ENCODE measurements at places on chromosomes 6 and 20.

DNA sequence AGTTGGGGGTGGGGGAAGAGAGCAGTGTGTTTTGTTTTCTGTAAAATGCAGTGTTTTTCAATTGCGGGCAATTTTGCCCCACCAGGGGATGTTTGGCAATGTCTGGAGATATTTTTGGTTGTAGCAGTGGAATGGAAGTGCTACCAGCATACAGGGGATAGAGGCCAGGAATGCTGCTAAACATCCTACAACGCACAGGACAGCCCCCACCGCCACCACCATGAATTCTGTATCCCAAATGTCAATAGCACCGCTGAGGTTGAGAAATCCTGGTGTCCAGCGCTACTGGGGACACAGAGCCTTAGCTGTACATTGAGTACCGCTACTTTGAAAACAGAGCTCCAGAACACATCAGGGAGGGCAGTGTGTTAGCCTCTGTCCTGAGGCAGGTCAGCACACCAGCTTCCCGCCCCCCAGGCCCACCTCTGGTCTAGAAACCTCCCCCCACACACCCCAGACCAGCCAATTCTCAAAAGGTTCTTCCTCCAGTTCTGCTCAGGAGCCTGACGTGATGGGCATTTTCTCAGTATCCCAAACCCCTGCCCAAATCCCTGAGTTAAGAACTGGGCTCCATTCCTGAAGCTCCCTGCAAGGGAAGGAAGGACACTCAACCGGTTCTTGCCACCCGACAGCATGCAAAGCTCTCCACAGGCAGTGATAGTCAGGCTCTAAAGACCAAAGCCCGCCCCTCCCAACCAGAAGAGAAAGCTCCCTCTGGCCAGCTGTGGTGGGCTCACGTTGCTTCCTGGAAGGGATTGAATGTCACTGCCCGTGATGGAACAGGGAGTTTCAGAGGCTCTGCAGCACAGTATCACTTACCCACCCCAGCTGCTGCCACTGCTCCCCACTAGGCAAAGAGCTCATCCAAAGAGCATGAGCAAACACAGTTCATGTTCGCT, 321.5 kb upstream of the JARID2 start:
- no peak for DNase-seq

DNA sequence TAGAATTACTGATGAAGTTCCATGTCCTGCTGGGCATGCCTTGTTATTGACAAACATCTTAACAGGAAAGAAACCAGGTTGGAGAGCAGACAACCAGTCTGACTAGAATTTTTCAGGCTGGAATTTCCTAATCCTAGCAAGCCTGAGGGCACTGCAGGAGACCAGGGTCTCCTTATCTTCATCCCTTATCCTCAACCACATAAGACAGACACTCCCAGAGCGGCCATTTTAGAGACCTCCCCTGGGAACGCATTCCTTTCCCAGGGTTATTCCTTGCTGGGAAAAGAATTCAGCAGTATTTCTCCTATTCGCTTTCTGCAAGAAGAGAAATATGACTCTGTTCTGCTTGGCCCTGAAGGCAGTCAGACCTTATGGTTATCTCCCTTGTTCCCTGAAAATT, 803.7 kb downstream of the GRIK2 start:
- DNase-seq, result no peak

DNA sequence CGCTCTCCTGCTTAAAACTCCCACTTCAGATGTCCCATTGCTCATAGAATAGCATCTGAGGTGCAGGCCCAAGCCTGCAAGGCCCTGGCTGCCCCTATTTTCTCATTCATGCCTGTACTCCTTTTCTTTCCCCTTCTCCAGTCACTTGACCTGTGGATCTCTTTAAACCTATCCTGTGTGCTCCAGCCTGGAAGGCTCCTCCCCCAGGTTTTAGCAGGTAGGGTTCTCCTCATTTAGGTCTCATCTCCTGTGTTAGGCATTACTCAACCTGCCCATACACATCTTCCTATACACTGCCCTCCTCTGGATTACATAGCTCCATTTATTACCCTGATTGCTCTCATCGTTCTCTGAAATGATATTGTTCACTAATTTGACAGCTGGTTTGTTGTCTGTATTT, 185.3 kb downstream of the BACH2 start:
- no peak for DNase-seq

DNA sequence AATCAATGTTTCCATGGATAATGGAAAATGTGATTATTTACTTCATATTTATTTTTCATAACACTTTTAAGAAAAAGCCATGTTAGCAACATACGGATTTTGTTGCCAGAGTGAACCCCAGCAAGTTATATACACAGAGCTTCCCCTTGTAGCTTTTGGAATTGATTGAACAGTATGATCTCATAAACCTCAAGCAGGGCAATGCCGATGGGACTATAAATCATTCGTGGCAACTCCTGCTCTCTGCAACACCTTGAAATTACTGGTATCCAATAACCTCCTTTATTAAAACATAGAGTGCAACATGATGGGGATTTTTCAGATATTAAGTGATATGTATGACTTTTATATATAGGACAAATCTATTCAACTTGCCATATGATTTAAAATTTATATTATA, 428.5 kb downstream of the KHDRBS2 start:
- no peak for DNase-seq

DNA sequence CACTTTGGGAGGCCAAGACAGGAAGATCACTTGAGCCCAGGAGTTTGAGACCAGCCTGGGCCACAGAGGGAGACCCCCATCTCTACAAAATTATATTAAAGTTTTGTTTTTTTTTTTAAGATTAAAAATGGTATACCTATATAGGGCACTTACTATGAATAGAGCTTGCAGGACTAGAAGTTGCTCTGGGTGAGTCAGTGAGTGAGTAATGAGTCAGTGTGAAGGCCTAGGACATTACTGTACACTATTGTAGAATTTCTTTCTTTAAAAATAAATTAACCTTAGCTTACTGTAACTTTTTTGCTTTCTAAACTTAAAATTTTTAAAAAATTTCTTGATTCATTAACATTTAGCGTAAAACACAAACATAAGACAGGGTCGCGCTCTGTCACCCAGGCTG, 29.7 kb downstream of the STK35 start:
- DNase-seq, result no peak

DNA sequence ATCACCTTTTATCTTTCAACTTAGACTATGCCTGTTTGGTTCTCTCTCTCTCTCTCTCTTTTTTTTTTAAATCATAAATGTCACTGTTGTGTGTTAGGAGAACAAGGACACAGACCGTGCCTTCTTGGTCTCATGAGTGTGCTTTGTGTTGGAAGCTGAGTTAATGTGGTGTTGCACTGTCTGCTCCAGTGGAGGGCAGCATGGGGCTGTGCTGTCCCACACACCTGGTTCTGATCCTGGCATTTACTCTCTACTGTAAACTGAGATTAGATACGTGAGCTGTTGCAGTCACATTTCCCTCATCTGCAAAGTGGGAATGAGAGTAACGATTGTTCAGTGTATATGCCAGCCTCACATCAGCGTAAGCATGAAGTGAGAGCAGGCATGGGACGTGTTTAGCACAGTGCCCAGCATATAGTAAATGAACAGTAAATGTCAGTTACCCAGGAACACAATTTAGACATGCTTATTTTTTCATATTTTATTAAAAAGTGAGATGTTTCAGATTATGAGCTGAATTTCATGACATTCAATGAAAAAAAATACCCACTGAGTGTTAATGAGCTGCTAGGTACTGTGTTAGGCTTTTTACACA, 161.1 kb downstream of the FARS2 start:
- DNase-seq, result no peak

DNA sequence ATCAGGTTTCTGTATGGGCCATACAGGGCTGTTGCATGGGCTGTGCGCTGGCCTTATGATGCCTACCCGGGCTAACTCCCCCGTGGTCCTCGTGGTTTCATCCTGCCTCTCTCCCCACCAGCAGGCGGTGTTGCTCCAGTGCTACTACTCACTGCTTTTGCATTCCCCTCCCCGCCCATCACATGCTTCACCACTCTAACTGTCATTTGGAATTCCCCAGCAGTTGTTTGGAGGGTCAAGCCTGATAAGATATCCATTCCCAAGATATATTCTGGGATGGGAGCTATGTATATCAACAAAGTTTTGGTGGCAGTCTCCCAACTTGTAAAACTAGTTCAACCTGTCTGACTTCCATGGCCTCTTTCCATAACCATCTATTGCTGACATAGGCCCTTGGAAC, 233.2 kb upstream of the SOX4 start:
- DNase-seq, result no peak

DNA sequence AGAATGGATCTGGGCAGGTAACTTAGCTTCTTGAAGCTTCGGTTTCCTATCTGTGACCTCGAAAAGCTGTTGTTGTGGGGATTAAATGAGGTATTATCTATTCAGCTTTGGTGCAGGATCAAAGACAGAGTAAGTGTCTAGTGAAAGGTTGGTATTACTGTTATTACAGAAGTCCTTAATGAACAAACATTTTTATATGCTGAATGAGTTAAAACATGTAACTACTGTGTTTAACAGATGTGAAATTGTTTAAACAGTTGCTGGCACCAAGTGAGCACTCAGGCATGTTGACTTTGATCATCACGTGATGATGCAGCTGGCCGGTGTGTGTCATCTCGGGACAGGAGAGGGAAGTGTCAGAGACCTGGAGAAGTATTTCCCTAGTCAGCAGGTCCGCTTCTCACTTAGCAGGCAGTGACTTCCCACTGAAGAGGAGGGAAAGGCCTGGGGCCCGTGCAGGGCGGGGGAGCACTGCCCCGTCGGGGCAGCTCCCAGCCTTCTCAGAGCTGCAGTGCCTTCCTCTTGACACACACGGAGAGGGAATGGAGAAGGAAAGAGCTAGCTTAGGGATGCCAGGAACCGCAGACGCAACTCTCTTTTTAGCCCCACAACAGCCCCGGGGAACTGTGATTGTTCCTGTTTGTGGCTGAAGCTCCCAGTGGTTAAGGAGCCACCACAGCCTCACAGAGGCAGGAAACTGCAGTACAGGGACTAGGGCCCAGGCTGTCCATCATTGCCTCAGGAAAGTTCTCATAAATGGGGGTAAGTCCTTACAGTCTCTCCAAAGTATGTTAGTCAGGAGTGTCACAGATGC, 18.0 kb downstream of the TUBB2A start:
- no peak for DNase-seq

- DNase-seq, result no peak
Measured at GRCh38 chr6:76221525-76221924, 149.1 kb upstream of the IMPG1 start.

GRCh38 chr6:39617026-39617425, 108.2 kb downstream of the KIF6 start:
- DNase-seq, result no peak

- no peak for DNase-seq
Measured at GRCh38 chr20:37356387-37356786, 10.4 kb downstream of the SRC start.

DNA sequence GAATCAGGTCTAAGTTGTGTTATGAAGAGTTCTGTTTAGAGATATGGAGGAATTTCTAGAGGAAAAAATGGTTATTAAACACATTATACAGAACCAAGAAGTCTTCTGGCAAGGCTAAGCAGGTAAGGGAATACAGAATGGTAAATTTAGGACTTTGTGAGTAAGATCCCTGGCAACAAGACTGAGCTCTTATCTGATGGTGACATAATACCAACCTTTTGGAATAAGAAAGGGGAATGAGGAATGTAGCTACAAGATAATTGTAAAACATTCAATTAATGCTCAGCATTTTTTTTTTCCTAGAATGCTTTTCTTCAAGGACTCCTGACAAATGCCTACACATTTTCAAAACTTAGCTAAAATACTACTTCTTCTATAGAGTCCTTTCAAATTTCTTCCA, 51.8 kb downstream of the CYB5R4 start:
- DNase-seq, result no peak

GRCh38 chr6:39053016-39053624, 4.5 kb downstream of the GLP1R start:
- DNase-seq, result no peak

DNA sequence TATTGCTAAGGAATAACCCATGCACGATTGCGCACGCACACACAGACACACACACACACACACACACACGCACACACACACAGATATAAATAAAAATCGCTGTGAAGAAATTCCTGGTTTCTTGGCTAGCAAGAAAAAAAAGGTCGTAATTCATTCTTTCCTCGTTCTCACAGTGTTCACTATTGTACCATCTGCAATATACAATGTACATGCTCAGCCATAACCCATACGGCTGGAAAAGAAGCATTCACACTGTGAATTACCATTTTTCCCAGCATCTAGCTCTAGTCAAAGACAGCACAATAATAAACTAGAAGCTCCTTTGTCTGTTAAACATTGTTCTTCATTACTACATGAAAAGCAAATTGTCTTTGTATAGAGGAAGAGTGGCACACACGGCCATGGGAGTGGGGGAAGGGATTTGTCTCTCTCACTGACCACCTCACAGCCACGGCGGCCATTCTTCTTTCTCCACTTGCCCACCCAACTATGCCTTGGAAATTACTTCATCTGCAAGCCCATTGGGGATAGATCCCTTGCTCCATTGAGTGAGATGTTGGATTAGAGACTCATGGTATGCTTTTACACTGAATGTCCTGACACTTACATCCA, 115.3 kb upstream of the ID4 start:
- DNase-seq, result no peak

GRCh38 chr6:52544602-52545405, 32.1 kb downstream of the TRAM2 start:
- no peak for DNase-seq

DNA sequence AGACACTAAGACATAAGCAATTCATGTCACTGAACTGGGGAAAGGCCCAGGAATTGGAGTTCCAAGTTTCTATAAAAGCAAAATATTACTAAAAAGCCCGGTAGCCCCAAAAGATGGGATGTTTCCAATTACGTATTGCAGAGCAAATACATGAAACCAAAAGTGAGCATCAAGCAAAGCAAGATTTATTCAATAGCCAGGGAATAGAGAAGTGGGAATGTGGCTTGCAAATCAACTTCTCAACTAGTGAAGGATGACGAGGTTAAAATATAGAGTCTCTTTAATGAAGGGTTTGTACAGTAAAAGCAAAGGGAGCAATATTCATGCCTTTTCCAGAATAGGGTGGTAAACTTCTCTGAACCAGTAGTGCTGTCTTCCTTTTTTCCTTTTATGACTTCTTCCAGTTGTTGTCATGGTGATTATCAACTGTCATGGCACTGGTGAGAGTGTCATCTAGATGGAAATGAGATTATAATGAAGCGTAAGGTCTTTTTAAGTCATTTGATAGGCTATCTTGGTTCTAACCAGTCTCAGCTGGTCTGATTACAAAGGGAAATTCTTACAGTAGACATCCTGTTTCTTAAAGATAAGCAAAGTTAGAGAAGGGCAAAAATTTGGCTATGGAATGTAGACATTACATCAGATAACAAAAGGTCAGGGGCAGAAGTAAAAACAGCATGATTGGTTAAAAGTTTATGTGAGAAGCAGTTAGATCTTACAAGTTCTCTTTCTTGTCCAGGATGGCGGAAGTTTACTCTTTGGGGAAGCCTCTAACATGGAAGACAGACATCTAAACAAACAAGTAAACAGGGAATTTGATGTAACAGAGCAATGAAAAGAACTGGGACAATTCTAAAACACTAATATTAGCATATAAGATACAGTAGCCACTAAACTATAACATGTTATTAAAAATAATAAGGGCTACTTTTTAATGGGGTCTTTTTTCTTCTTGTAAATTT, 96.9 kb downstream of the TBX18 start:
- no peak for DNase-seq
